Iris pigment epithelial cell (primary cell): ENCODE measurements at places on chromosomes 1 and 21.

DNA sequence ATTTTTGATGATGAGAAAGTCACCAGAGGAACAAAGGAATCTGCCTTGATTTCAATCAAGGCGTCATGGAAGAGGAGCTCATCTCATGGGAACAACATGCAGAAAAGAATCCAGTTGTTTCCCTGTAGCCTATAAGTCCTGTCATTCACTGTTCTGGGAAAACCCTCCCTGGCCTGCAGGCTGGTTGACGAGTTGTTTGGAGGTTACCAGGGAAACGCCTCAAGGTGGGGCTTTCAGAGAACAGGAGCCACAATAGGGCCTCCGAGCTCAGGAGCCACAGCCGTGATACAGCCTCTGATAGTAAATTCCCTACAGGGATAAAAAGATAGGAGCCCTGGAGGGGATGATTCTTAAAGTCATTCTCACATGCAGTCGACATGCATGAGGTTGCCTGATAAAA, 135.2 kb downstream of the PSMG1 start:
- DNase-seq: peak; percentile 68

- no peak for DNase-seq
Observed at GRCh38 chr1:77781683-77782082, 2.2 kb downstream of the MIGA1 start.

DNA sequence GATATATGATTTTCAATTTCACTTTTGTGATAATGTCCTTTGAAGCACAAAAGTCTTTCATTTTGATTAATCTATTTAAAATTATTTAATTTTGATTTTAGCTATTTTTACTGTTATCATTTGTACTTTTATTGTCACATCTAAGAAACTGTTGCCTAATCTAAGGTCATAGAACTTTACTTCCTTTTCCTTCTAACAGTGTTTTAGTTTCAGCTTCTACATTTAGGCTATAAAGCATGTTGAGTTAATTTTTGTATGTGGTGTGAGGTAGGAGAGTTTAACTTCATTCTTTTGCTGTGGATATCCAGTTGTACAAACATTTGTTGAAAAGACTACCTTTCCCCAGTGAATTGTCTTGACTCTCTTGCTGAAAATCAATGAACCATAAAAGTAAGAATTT, 204.5 kb downstream of the TM2D1 start:
- DNase-seq: no peak

DNA sequence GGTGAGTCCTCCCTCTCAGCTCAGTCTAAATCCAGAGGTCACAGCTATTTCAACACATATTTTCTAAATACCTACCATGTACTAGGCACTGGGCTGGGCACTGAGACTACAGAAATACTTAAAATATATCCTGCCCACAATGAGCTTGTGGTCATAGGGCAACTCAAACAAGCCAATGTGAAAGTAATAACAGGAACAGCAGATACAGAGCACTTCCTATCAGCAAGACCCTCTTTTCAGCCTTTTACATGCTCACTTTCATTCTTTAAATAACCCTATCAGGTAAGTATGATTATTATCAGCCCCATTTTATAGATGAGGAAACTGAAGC, 71.9 kb downstream of the CD34 start:
- no peak for DNase-seq

- DNase-seq: no peak
Observed at GRCh38 chr21:25850126-25850842, 115.5 kb downstream of the GABPA start.

DNA sequence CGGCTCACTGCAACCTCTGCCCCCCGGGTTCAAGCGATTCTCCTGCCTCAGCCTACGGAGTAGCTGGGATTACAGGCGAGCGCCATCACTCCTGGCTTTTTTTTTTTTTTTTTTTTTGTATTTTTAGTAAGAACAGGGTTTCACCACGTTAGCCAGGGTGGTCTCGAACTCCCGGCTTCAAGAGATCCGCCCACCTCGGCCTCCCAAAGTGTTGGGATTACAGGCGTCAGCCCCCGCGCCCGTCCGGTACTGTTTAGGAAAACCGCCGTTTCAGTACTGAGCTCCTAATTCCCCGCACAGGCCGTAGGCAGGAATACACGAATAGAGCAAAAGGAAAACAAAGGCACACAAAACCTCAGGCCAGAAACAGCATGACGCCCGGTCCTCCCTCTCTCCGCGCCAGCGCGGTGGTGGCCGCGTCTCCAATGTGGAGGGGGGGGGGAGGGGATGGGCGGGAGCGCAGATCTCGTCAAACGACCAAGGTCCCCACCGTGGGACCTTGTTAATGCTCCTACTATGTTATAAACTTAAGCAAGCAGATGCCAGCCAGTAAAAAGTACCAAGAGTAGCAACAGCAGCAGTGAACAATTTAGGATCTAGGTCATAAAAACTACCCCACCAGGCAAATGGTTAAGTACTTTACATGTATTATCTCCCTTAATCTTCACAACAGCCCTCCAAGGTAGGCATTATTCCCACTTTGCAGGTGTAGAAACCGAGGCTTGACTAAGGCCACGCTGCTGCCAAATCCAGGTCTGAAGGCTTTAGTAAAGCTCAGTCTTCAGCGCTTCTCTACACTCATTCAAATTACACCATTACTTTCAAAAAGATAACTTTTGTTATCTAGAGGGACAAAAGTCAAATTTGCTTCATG, 648 bp upstream of the ADAR start:
- DNase-seq: peak; percentile 54

GRCh38 chr1:39490596-39491145, 765 bp upstream of the BMP8A start:
- no peak for DNase-seq

DNA sequence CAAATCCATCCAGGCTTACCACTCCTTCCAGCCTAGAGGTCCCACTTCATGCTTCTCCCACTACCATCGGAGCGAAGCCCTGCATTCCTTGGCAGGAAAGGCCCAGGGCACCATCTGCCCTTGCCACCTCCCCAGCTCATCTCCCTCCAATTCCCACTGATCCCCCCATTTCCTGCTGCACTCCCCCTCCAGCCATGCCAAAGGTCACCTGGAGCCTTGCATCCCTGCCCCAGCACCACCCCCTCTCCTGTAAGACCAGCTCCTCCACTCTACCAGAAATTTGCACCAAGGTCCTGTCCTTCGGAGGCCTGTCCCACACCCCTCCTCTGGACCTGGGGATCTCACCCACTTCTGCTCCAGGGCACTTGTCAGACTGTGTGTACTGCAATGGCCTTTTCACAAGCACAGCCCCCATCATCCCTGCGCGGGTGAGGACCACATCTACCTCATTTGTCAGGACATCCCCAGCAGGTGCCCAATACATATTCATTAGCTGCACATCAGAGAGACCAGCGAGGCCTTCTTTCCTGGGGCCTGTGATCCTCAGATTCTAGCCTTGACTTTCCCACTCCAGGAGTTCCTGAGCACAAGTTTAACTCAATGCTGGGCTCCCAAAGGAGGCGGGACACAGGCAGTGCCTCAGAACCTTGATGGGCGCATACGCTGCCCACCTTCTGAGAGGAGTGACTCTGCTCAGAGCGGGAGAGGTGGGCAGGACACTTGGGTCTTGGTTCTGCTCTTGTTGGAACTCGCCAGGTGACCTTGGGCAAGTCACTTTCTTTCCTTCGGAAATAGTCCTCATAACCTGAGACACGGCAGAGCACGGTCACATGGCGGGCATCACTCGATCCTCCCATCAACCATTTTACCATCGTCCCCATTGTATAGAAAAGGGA, 49.9 kb upstream of the EDN2 start:
- DNase-seq: no peak

DNA sequence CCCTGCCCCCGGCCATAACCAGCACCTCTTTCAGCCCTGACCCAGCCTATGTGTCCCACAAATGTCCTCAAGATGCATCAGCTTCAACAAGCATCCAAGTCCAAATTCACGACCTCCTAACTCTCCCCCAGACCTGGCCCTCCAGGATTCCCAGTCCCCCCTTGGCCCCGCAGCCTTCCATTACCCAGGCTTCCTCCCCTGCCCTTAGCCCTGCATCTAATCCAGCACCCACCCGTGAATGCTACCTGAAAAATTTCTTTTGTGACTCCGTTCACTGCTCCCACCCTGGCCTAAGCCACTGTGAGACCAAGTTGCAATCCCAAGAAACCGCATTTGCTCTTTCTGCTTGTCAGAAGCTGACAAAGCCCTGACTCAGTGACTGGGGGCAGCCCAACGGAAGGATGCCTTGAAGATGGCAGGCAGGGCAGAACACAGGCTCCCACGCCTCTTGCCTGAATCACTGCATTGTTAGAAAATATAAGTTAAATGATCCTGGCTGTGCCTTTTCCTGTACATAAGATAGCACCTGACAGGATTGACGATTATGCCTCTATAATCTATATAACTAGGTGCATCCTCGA, 939 bp upstream of the MFAP2 start:
- peak; percentile 89 for DNase-seq

GRCh38 chr1:215417122-215417521, 150.0 kb upstream of the KCTD3 start:
- DNase-seq: peak; percentile 23

DNA sequence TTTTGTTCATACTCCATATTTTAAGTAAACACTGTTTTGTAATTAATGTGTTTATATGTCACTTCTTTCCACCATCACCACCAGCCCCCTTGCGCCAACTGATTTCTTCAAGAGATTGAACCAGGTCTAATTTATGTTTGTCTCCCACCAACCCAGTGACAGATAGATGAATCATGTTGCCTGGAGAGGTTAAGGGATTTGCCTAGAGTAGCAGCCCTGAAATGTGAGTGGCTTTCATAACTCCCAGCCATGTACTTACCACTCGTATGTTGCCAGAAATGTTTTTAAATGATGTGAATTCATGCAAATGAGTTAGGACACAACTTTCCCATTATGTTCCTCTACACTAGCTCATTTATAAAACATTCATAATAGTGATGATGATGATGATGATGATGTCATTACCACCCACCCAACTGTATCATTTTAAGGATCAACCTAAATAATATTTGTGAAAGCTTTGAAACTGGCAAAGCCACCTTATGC, 86.9 kb downstream of the LRRC8D start:
- DNase-seq: peak; percentile 97
